GM13977 (cell line): ENCODE measurements at places on chromosomes 6 and 20.

GRCh38 chr6:124373386-124373785 is 569.7 kb downstream of the NKAIN2 start:
- DNase-seq: no peak

GRCh38 chr6:5989141-5989723 is 17.5 kb downstream of the NRN1 start:
- no peak for DNase-seq

DNA sequence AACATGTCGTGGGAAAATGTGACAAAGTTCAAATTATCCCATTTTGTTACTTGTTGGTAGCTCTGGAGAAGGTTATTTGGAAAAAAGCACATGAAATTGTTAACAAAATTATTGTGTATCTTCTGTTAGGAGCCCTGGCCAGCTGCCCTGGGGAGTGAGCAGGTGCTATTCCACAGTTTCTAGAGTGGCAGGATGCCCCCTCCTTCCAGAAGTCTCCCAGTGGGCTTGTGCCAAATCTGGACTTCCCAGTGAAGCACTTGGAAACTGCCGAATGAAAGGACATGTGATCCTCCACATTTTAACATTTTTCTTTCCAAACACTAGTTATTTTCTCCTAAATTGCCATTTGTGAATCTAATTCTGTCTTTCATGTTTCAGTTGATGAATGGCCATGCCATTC is 66.9 kb upstream of the CLDN20 start:
- DNase-seq: no peak

DNA sequence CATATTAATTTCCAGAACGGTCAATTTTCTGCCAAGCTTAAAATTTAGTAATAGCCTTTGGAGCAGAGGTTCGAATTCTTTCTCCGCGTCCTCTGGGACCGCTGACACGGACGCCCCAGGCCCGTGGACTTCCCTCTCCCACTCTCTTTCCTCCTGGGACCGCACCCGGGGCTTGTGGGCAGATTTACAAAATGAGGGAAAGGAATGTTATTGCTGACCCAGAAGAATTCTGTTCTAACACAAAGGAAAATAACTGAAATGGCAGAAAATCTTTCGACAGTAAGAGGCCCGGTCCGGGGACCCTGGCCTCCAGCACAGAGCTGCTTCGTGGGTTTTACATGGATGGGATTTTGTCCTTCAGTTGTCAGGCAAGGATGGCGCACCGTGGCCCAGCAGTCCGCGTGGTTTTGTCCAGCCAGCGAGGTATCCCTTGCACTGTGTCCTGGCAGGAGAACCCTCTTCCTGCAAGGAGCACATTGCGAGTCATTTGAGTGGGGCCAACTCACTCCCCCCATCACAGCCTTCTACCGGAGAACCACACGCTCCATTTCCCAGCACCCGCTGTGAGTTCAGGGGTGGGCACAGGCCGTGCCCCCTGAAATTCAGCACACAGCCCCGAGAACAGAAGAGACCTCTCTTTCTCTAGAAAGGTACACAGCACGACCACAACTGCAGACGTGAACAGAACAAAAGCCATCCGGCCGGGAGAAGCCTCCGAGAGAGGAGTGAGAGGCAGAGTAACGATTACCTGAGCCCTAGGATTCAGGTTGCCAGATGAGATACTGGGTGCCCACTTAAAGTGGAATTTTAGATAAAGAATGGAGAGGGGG is 106.0 kb upstream of the AFDN start:
- no peak for DNase-seq
